ENCODE measurements at places on chromosomes 1 and 21.

DNA sequence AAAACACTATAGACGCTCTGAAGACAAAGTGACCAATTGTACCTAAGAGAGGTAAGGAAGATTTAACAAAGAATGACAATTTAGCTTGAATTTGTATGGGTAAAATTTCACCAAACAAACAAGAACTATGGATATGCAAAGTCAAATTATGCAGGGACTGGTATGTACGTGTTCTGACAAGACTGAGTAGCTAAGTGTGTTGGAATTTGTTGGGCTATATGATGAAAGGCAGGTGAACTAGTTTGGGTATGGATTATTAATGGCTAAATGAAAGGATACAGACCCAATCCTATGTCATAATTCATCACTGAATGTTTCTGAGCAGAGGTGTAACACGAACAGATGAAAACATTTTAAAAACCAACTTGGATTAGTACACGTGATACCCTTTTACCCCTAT, 7.6 kb downstream of the DNTTIP2 start:
- no peak for DNase-seq

GRCh38 chr1:75711846-75712245, 12.7 kb upstream of the ACADM start:
- DNase-seq = no peak

GRCh38 chr1:111497592-111497991, 5.8 kb downstream of the ADORA3 start:
- DNase-seq = no peak

DNA sequence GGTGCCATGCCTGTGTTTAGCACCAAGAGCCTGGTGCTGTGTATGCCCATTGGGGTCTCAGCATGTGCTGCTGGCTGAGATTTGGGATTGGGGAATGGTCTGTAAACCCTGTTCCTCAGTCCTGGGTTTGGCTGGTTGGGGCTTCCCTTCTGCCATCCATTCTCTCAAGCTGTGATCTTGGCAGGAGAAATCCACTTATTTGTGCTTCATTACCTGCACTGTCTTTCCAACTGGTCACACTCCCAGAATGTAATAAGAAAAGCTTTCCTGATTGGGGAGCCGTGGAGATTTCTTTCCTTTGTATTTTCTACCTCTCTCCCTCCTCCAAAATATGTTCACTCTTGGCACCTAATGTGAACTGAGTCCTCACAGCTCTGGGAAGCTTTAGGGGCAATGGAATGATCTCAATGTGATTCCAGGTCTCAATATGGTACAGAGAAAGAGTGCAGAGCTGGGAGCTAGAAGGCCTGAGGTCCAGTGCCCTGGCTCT, 23.0 kb upstream of the KCNA10 start:
- DNase-seq = no peak

GRCh38 chr1:44603718-44604117, 70.6 kb downstream of the TMEM53 start:
- DNase-seq = peak; percentile 87

DNA sequence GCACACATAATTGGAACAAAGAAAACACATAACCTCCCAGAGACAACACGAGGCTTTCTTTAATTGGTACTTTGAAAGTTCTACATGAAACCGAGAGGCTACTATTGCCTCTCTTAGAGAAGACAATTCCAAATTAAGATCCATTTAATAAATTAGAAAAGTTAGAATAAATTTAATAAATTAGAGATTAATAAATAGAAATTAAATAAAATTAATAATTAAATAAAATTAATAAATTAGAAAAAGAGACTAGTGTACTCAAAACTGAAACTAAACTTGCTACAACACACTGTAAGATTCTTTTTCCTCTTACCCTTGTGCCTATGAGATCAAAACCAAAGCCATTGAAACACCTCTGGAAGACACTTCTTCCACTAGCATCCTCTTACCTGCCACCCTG, 199.0 kb downstream of the URB2 start:
- no peak for DNase-seq

- no peak for DNase-seq
Measured at GRCh38 chr1:248733566-248733965, 22.0 kb downstream of the LYPD8 start.
